ENCODE measurements at places on chromosomes 5 and 9.

DNA sequence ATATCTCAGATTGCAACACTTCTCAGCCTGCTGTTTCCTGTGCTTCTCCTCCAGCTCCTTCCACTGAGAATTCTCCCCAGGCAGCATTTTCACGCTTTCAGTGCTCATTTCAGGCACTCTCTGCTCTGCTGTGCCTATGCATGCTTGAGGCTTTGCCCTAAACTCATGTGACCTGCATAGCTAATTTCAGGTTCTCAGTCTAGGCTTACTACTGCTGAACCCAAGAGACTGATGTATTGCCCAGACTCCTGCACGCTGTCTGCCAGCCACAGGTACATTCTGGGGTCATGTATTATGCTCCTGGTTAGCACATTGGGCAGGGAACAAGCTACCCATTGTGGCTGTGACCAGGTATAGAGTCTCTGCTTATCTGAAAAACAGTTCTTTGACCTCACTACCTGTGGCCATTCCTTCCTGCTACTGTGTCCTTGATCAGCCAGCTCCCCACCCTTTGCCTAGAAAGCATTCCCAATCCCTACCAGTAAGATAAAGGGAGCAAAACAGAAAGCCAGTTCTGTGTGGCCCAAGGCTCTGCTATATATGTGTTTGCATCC, 34.7 kb downstream of the PIP5K1B start:
- DNase-seq, result no peak

GRCh38 chr5:109876030-109876725, 186.5 kb downstream of the MAN2A1 start:
- DNase-seq, result no peak

DNA sequence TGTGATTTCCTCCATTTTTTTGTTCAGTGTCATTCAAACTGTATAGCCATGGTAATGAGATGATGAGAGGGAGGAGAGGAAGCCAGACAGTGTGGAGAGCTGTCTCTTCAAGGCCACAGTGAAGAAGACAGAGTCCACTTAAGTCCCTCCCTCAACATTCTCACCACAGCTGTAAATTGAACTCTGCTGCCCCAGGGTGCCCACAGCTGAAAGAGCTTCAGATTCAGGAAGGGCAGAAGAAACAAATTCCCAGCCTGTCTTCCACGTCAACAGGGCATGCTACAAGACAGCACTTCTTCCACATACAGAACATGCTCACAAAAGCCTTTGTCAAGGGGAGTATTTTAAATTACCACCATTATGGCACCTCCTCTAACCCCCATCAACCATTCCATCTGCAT, 100.4 kb downstream of the KLHL3 start:
- no peak for DNase-seq

DNA sequence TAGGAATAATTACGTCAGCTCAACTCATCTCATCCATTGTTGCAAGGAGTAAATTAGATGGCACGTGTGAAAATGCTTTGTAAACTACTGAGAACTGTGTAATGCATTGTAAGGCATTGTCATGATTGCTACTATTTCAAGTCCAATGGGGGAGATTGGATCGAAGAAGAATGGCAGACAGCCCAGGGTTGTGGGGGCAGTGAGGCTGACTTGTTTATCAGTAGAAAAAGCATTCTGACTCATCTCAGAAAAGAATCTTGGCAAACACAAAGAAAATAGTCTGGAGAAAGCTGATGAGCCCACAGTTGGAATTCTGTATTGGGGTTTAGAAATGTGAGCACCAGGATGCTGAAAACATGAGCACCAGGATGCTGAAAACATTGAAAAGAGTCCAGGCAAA, 28.0 kb upstream of the DAP start:
- no peak for DNase-seq

- no peak for DNase-seq
These were observed 13.5 kb downstream of the BTNL9 start for GRCh38 chr5:181053488-181054121.

- DNase-seq, result peak; percentile 23
These were observed 27.2 kb downstream of the NDUFAF2 start for GRCh38 chr5:60972231-60972630.

GRCh38 chr9:127919253-127919815, 2.5 kb upstream of the ST6GALNAC4 start:
- no peak for DNase-seq

- no peak for DNase-seq
These were observed 194.3 kb upstream of the PIK3R1 start for GRCh38 chr5:68021227-68021626.

DNA sequence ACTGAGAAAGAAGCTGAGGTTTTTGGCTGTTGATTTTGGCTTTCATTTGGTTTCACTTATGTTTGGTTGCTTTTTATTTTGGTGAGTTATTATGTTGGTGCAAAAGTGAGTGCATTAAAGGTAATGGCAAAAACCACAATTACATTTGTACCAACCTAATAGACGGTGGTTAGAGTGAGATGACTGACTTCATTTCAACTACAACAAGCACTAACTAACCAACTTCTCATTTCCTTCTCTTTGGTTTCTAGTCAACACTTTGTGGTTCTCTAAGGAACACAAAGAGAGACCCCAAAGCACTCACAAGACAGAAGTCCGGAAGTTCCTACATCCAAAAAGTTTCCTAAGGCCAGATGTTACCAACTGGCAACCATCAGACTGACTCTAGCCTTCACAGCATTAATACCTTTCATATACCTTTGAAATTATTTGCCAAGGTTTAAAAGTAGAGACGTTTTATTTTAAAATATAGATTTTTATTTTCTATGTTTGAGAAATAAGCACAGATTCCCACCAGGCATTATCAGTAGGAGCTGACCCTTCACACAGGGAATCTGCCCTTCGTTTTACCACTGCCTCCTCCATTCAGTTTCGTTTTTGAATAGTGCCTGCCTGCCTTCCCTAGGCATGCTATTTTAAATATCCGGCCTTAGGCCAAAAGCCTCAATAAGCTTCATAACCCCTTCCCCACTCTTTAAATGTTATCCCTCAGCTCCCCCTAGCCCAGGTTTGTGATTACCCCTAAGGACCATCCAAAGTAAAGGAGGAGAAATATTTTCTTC, 301.1 kb upstream of the PTGER4 start:
- DNase-seq, result no peak

- no peak for DNase-seq
These were observed 294.9 kb downstream of the FANCC start for GRCh38 chr9:95022657-95023056.

DNA sequence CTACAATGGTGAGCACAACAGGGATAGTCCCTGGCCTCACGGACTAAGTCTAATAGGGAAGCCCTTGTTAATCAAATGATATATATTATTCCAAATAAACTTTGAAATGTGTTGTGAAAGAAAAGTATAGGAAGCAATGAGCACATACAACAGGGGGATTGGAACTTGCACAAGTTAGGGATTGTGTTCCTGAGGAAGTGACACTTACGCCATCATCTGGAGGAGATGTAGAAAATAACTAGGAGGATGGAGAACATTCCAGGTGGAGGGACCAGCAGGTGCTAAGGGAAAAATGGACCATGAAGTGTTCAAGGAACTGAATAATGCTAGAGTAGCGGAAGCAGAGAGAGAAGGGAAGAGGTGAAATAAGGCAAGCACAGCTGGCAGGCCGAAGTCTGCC, 18.8 kb upstream of the RPS23 start:
- DNase-seq, result no peak

DNA sequence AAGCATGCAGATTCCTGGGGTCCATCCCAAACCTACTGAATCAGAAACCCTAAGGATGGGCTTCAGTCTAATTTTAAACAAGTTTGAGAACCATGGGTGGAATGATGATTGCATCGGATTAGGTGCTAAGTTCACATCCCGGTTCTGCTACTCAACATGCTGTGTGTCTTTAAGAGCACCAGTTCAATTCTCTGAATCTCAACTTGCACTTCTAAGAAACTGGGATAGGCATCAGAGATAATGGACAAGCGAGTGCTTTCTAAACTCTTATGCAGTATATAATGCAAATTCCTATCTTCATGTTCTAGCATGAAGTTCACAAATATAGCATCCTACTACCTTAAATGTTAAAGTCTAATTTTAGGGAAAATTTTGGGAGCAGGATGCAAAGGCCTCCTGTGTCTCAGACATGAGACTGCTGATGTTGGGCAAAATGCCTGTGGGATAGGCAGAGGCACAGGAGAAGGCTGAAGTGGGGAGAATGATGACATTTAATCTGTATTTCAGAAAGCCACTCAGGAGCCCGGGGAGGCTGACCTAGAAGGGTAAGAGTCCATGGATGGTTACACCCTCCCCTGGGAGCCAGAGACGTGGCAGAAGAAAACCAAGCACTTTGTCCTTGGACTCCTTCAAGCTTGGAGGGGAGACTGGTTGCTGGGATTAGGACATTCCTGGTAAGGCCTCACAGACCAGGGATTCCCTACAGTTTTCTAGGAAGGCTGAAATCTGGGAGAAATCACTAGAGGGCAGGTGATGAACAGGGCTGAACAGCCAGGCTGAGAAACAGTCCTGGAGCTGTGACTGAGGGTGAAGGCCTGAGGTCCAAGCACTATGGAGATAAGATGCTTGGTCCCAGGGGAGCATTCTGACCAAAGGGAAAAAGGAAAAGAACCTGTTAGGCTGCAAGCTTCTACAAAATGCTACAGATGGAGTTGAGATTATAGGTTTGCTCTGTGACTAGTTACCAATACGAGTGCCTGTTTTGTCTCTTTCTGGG, 311.9 kb upstream of the PANK3 start:
- no peak for DNase-seq

DNA sequence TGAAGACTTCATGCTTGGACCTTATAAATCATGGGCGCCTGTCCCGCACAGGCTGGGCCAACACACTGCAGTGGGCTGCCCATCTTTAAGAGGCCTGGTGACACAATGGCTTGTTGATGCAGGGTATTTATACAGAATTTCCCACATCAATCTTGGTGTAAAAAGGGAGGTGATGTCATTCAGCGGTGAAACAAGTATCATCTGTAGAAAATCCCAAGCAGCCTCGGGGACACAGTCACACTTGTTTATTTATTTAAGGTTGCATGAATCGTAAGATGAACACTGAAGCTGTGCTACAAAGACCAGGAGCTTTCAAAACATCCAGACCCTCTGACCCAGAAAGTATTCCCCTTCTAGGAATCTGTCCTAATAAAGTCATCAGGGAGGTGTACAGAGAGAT, 40.5 kb downstream of the SMIM23 start:
- DNase-seq, result no peak

- DNase-seq, result no peak
These were observed 64.0 kb downstream of the RNF130 start for GRCh38 chr5:180007582-180007981.

GRCh38 chr5:108418197-108418596, 36.3 kb upstream of the FBXL17 start:
- DNase-seq, result no peak

- DNase-seq, result no peak
These were observed 36.9 kb downstream of the KIF4B start for GRCh38 chr5:155050384-155051019.

- DNase-seq, result no peak
These were observed 53.8 kb upstream of the KCNMB1 start for GRCh38 chr5:170442921-170443320.

GRCh38 chr5:33931136-33931535, 5.0 kb upstream of the RXFP3 start:
- DNase-seq, result no peak

DNA sequence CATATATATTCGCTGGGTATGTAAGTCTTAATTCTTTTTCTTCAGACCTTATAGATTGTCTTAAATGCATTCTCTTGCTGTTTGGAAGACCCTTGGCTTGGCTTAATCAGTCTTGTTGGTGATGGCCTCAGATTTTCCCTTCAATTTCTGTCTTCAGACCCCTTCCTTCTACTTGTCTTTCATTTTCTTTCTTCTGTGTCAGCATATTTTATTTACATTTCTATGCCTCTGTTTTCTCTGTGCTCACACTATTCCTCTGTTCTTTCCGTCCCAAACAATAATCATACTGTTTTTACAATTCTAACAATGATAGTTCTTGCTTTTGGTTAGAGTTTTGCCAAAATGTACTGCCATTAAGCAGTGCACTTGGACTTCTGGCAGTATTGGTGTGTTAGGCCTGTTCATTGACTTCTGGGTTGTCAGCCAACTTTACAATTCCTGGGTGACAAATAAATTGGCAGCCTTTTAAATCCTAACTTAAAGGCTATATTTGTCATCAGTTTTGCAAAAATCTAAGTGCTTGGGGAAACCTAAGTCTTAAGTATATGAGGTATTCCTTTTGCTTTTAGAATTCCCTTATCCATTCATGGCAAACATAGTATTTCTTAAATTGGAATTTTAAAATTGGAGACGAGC, 8.0 kb downstream of the SRFBP1 start:
- DNase-seq, result no peak

GRCh38 chr5:87195616-87196015, 72.1 kb upstream of the RASA1 start:
- no peak for DNase-seq

GRCh38 chr5:151053796-151054462, 26.9 kb downstream of the TNIP1 start:
- DNase-seq, result no peak

GRCh38 chr9:123482295-123482968, 126.4 kb downstream of the CRB2 start:
- DNase-seq, result no peak

DNA sequence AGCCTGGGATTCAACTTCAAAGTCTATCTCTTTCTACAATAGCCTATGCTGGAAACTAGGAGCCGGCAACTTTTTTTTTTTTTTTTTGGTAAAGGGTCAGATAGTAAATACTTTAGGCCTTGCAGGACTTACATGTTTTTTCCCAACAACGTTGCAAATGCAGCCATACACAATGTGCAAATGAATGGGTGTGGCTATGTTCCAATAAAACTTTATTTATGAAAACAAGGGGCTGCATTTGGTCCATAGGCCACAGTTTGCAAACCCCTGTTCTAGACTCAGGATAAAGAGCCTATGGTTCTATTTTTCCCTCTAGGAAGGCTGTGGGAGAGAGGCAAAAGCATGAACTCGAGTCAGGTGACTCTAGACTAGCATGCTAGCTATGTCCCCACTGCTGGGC, 189.1 kb downstream of the GABBR2 start:
- DNase-seq, result no peak

DNA sequence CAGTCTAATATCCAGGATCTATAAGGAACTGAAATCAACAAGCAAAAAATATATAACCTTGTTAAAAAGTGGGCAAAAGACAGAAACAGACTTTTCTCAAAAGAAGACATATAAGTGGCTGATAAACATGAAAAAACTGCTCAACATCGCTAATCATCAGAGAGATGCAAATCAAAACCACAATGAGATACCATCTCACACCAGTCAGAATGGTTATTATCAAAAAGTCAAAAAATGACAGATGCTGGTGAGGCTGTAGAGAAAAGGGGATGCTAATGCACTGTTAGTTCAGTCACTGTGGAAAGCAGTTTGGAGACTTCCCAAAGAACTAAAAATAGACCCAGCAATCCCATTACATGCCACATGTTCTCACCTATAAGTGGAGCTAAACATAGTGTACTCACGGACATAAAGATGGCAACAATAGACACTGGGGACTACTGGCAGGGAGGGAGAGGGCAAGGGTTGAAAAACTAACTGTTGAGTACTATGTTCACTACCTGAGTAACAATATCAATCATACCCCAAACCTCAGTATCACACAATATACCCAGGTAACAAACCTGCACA, 11.7 kb upstream of the TSSK1B start:
- no peak for DNase-seq
